NCI-H146 (cell line): ENCODE measurements at places on chromosomes 2 and 18.

- DNase-seq, result no peak
Observed at GRCh38 chr2:151508519-151508918, 98.8 kb downstream of the RIF1 start.

GRCh38 chr2:3272761-3273160 lies 104.9 kb downstream of the EIPR1 start:
- no peak for DNase-seq

DNA sequence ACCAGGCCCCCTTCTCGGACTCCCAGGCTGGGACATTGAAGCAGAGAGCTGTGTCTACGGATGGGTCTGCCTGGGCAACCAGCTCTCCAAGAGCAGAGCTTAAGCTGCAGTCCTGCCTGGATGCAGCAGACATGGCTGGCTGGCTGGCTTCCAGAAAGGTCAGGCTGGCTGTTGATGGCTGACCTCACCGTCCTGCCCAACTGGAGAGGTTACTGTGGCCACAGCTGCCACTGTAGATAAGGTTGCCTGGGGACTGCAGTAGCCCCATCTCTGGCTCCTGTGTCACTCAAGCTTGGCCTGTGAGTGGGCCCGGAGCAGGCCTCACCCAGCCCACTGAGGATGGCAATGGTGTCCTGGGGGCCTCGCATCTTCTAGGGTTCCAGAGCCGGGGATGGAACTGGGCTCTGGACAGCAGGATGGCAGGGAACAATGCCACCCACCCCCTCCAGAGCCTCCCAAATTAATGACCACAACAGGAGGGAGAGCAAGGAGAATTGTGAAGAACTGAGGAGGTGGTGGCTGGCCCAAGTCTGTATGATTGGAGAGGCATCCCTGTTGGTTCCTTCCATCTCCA lies 37.0 kb upstream of the FOSL2 start:
- peak; percentile 82 for DNase-seq

DNA sequence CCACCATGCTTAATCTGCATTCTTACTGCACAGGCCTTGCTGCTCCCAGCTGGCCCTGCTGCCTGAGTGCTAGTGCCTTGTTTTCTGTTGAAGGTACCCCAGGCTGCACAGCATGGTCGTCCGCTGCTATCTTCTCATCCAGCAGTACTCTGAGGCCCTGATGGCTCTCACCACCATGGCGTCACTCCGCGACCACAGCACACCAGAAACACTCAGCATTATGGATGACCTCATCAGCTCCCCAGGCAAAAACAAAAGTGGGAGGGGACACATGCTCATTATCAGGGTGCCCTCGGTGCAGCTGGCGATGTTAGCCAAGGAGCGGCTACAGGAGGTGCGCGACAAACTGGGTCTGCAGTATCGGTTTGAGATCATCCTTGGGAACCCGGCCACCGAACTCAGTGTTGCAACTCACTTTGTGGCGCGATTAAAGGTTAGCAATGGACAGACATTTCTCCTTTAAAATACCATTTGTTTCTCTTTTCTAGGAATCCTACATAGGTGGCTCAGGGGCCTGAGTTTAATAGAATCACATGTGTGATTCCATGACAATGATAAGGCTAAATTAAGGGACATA lies 110.5 kb downstream of the ESCO1 start:
- DNase-seq, result peak; percentile 11

- no peak for DNase-seq
Observed at GRCh38 chr2:113211226-113212105, 37.7 kb downstream of the PSD4 start.

DNA sequence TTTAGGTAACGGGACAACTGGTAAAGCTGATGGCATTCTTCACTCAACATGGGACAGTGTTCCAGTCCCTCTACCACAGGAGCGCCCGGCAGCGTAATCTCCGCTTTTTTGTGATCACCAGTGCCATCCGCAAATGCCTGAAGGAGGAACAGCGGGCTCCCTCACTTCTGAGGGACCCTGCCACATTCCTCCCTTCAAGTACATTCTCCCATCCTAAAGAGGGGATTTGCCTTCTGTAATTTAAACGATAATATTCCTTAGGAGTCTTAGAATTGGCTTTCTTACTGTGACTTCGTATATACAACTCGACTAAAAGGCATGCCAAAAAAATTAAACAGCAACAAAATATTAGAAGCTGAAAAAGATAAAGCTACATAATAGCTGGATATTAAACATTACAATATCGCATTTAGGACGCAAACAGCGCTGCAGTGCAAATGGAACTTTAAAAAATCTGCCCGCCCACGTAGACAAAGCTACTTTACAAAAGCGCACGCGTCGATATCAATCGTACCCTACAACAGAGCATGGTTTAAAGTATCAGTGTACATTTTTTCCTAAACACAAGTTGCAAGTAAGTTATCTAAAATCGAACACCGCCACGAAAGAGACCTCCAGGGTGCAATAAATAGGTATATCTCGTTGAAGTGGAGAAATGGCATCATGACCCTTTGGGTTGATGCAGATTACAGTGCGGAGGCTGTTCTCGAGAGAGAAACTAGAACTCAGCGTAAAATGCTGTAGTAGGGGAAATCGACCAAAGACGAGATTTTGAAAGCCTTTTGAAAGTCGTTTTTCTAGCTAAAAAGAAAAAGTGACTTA lies 2.3 kb upstream of the VSNL1 start:
- DNase-seq, result no peak

- peak; percentile 24 for DNase-seq
Observed at GRCh38 chr2:39380525-39381150, 56.4 kb downstream of the MAP4K3 start.

DNA sequence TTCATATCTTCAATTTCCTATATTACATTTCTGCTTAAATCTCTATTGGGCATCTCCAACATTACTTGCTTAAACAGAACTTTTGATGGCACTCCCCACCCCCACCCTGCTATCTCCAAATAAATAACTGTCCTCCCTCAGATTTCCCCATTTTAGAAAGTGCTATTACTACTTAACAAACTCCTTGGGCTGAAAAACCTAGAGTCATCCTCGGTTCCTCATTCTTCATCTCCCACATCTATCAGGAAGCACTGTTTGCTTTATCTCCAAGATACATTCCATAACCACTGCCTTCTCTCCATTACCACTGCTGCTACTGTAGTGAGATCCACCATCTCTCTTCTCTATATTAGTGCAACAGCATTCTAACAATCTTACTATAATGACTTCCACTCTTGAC lies 150.4 kb upstream of the CYRIA start:
- no peak for DNase-seq

DNA sequence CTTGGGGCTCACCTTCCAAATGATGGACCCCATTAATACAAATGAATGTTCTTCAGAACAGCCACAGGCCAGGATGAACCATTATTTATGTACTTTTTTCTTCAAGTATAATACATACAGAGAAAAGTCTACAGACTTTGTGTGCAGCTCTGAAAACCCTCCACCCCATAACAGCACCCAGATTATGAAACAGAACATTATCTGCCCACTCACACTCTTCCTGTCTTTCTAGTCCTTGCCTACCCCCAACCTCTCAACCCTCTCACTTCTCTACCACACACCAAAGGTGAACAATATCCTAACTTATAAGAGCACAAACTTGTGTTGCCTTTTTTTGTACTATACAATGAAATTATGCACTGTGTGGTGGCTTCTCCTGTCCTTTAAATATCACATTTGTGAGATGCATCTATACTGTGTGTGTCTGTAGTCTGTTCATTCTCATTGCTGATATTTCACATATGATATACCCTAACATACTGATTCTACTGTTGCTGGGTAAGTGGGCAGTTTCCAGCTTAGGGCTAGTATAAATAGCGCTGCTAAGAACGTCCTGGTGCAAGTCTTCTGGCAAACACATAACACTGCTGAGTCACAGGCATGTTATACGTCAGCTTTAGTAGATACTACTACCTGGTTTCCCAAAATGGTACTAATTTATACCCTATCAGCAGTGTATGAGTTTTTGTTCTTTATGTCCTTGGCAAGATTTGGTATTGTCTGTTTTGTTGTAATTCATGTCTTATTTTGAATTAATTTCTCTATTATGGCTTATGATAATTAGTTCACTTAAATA lies 1.0 kb upstream of the NPHP1 start:
- no peak for DNase-seq

DNA sequence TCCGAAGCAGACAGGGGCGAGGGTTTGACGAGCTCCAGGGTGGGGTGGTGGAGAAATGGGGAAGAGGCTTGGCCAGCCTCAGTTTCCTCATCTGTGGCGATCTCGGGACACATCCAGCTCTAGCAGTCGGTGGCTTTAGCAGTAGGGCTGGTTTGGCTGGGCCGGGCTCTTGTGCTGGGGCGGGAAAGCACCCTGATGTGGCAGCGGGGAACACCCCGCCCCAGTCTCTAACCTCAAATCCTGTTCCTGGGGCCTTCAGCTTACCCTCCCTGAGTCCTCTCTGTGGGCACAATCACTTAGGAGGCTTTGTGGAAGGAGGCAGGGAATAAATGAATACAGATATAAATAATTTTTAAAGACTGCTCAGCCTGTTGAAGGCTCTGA lies 26.5 kb upstream of the MCFD2 start:
- no peak for DNase-seq

DNA sequence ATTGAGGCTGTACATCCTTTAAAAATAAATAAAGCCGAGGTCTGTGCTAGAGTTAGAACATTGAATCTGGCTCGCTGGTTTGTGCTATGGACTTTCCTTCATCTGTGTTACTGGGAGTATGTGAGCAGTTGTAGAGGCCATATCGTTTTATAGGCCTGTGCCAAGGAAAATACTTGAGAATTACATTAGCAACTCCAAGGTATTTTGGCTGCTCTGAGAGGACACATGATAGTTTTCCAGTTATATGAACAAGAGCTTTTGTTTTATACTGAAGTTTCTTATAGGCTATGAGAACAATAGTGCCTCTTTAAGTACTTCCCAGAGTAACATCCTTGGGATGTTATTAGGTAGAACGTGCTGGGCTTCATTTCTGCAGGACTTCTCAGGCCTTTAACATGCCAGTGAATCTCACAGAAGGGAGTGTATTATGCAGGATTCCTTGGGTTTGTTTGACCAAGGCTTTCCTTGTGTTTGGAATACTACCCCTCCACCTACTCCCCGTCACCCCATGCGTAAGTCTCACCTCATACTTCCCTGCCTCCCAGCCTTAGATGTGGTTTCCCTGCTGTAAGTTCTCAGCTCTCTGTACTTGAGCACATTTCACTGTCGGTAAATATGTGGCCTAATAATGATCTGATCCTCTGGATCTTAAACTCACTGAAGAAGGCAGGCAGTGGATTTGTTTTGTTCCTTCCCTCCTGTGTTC lies 21.0 kb downstream of the TCF7L1 start:
- DNase-seq, result no peak

DNA sequence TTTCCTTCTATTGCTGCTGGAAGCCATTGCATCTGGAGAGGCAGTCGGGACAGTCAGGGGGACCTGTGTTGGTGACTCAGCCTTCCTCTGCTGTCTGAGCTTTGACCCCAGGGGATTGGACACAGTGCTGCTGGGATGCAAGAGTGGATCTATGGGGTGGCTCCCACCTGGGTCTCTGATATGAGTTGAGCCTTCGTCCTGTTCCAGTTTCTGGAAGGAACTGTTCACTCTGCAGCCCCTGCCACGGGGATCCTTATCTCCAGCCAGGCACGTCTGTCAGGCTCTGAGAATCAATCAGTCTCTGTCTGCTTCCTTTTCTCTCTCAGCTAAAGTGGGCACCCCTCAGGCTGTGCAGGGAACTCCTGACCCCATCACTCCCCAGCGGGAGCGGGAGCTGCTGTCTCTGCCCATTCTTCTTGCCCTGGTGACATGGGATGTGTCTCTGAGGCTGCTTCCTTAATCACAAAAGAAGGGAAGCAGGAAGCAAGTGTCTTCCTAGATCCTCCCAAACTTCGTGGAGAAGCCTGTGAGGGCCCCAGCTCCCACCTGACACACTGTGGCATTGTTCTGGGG lies 51.7 kb downstream of the ARHGAP28 start:
- no peak for DNase-seq

- DNase-seq, result no peak
Observed at GRCh38 chr2:145631561-145631960, 1111.6 kb upstream of the ZEB2 start.

DNA sequence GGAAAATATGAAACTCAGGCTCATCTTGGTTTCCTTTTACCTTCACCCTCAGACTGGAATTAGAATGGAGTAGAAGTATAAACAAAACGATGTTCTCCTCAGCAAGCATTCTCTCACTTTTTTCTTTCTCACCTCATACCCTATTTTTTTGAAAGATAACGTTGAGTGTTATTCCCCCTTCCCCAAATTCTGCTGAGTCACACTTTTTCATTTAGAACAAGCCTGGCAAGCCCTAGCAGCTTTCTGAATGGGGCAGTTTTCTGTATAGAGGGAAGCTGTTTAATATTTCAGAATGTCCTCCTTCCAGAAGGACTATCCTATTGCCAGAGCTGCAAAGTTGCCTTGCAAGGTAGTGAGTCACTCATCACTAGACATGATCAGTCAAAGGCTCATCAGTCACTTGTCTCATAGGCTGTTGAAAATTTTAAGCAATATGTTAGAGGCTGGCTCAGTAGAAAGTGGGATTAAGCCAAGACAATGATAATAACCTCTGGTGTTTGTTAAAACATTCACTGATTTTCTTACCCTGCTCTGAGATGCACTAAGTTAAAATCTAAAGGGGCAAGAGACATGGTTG lies 416.1 kb downstream of the RNF144A start:
- no peak for DNase-seq

GRCh38 chr2:101793277-101793969 lies 95.9 kb downstream of the MAP4K4 start:
- no peak for DNase-seq

DNA sequence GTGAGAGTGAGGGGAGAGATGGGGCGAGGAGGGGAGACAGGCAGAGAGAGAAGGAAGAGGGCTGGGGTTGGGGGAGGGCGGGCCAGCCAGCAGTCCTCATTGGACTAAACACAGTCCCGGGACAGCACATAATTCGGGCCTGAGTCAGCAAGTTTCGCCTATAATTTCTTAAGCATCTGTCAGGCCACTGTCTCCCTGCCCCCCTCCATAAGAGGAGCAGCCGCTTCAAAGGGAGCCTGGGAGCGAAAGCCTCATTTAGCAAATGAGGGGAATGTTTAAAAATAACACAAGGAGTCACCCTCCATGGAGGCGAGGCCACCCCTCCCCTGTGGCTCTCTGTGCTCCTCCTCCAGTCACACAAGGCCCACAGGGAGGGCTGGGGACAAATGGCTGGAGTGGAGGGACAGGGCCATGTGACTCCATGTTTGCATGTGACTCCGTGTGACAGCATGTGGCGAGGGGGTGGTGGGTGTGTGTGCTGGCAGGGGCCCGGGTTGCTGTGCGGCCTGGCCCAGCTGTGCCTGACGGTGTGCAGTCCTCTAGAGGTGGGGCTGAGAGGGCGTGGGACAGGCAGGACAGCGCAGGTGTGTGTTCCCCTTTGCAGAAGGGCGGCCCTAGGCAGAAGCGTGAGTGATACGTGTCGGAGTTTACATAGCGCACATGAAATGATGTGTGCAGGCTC lies 162.4 kb downstream of the CELF4 start:
- peak; percentile 57 for DNase-seq

- no peak for DNase-seq
Observed at GRCh38 chr2:12819103-12819475, 102.4 kb downstream of the TRIB2 start.

DNA sequence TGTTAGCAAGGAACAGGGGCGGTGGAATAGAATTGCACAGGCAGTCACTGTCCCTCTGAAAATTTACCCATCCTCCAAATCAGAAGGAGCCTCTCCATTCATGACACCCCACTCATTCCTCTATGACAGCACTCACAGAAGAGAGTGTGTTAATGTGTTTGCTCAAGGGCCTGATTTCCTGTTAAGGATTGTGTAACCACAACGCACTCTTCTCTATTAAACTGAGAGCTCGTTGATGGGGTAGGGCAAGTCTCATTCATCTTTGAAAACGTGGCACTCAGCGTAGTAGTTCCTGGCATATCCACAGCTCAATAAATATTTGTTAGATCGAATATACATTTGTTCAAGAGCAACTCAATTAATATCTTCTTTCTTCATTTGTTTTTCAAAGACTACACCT lies 106.4 kb downstream of the VAPA start:
- DNase-seq, result peak; percentile 98
